Cerebellar cortex (tissue), 1 donor: ENCODE measurements at places on chromosomes 11 and 22.

DNA sequence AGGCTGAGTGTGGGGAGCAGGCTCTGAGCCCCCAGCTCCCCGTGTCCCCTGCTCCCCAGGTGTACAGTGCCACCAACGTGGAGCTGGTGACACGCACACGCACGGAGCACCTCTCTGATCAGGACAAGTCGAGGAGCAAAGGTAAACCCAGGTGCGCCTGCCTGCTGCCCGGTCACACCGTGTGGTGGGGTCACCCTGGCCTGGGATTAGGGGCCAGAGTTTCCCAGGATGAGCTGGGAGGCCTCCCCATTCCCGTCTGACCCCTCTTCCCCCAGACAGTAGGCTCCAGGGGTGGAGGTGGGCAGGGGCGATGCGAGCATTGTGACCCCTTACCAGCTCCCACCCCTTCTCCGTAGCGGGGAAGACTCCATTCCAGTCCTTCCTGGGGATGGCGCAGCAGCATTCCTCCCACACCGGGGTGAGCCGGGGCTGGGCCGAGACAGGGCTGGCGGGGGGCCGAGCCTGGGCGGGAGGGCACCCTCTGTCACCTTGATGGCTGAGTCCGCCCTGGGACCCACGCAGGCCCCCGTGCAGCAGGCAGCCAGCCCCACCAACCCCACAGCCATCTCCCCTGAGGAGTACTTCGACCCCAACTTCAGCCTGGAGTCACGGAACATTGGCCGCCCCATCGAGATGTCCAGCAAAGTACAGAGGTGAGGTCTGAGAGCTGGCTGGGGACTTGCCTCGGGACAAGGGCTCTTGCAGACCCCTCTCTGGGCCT, 3.7 kb upstream of the SSH3 start:
- no peak for DNase-seq

- no peak for DNase-seq
These were observed 12.4 kb upstream of the MUC2 start for GRCh38 chr11:1062075-1062820.

DNA sequence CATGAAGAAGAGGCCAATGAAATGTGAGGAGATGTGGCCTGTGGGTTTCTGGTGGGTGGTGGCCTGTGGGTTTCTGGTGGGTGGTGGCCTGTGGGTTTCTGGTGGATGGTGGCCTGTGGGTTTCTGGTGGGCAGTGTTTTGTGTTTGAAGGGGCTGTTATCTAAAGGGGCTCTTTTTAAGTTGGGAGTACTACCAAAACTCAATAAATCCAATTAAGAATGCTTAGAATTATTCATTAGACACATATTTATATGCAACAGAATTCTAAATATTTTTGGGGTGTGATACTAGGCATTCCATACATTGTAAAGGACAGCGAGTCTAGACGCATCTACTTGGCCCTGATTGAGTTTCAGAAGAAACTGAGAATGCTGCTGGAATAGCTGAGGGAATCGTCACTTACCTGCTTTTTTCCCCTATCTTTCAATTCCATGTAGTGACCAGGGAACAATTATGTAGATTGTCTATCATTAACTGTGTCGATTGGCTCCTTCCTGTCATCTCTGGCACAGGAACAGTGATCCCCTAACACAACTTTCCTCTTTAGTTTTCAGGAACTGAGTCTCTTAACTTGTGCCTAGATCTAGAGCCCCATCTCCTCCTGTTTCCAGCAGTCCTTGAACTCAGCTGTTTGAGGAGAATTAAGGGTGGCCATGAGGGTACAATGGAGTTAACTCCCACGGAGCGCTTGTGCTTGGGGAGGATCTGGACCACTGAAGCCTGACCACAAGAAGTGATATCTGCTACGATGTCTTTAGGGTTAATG, 37.3 kb upstream of the TOP3B start:
- no peak for DNase-seq

GRCh38 chr11:40100781-40101180, 1358.7 kb downstream of the LRRC4C start:
- no peak for DNase-seq

DNA sequence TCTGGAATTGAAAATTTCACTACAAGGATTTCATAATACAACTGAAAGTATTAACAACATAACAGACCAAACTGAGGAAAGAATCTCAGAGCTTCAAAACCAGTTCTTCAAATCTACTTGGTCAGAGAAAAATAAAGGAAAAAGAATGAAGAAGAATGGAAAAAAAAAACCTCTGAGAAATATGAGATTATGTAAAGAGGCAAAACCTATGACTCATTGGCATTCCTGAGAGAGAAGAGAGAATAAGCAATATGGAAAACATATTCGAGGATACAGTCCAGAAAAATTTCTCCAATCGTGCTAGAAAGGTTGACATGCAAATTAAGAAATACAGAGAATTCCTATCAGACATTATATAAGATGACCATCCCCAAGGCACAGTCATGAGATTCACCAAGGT, 23.4 kb upstream of the GPR83 start:
- DNase-seq: no peak

DNA sequence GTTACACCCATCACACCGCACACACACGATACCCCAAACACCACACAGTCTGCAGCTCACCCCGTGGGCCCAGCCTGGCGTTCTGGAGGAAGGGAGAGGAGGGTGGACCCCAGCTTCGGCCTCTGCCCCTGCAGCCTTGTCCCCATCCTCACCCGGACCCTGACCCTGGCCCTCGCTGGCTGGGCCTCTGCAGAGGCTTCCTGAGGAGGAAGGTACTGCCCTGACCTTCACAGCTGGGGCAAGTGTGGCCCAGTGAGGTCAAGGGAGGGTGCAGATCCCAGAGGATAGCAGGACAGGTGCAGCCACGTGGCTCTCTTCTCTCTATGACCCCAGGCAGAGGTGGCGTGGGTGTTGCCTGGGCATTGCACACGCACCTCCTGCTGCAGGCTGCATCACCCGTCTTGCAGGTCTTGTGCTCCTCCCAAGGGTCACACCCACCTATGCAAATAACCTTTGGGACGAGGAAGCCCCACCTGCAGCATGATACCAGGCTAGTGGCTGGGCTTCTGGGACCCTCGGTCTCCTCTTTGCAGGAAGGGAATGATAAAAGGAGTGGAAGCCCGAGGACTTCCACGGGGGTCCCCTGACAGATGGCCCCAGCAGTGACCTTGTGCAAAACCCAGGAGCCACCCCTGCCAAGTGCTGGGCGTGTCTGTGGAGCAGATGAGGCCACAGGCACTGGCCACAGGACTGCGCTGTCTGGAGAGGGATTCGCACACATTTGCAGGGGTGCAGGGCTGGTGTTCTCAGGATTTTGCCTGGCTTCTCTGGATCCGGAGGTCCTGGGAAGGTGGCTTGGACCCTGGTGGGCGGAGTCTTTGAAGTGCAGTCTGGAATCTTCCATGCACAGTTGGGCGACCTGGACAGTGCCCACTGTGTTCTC, 1241.5 kb downstream of the BRD1 start:
- DNase-seq: no peak

DNA sequence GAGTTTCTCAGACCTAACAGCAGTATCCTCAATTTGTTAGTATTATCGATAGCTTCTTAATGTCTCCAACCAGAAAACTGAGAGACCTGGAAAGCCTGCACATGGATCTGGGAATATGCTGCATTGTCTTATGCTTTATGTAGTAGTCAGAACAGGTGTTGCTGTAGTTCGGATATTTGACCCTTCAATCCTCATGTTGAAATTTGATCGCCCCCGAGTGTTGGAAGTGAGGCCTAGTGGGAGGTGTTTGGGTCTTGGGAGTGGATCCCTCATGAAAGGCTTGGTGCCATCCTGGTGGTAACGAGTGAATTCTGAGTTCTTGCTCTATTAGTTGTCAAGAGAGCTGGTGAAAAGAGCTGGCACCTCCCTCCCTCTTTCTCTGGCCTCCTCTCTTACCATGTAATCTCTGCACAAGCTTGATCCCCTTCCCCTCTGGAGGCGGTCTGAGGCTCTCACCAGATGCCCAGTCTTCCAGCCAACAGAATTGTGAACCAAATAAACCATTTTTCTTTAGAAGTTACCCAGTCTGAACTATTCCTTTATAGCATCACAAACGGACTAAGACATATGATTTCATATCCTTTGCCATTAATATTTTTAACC, 227.1 kb downstream of the DDX10 start:
- DNase-seq: no peak

DNA sequence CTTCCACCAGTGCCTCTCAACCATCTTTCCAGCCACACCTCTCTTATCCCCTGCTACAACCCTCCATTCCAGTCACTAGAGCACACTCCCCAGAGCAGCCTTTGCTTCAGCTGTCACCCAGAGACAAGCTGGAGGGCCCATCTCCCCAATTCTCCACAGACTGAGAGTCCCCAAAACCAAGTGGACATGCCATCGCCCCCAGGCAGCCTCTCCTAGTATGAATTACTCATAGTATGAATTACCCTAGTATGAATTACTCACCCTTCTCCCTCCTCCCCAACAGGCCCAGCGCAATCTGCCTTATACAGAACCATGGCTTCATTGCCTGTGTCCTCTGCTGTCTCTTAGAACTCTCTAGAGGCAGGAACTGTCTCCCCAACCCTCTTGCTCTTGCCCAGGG, 24.8 kb downstream of the MYH9 start:
- no peak for DNase-seq

DNA sequence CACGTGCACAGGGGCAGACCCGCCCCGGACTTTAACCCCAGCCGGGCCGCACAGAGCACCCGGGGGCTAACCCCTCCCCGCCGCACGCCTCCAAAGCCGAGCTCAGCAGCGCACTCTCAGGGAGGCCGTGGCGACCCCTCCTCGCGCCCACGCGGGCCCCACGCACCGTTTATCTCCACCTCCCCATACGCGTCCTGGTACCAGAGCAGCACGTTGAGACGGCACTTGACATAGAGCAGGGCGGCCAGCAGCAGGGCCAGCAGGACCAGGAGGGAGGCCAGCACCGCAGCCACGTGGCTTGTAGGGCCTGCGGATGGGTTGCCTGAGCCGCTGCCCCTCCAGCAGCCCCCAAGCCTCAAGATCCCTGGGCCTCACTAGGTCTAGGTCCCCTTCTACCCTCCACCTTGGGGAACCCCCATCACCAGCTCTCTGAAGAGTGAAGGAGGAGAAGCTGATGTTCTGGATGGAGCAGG, 7.1 kb downstream of the SIGIRR start:
- no peak for DNase-seq

- DNase-seq: no peak
These were observed 3.8 kb downstream of the PRPF19 start for GRCh38 chr11:60902625-60903024.

- DNase-seq: no peak
These were observed 96.2 kb downstream of the RDX start for GRCh38 chr11:110200241-110200640.

- DNase-seq: no peak
These were observed 610.0 kb upstream of the CADM1 start for GRCh38 chr11:116114198-116114651.

- DNase-seq: no peak
These were observed 916.2 kb downstream of the METTL15 start for GRCh38 chr11:29024386-29024785.

DNA sequence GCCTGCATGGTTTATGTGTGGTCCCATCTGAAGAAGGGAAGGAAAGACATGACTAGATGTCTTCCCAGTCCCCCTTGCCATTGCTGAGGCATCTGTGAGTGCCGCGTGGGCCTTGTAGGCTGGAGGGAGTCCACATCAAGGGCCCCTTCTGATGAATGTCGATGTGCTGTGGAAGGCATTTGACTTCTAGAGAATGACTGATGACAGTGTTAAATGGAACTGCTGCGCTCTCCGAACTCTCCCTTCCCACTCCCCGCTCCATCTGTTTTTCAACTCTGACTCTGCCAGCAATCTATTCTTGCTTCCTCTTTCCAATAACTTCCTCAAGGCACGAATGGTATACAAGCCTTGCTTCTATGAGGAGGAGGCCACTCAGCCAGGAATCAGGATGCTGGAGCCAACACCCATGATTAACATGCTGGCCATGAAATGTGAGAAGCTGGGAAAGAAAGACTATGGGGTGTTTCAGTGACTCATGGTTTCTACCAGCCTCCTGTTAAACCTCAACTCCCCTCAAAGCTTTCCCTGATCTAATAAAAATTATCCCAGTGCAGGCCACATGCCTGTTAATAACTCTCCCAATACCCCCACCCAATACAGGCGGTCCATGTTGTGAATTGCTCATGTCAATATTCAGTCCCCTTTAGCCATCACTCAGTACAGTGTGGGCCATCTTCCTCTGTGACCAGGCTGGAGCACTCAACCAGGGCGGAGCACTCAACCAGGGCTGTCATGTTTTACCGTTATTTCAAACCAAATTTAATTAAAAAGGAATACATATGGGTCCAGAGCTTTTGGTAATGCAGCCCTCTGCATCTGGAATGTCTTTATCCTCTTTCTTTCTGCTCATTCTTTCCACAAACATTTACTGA, 46.4 kb upstream of the TBCEL start:
- DNase-seq: no peak

DNA sequence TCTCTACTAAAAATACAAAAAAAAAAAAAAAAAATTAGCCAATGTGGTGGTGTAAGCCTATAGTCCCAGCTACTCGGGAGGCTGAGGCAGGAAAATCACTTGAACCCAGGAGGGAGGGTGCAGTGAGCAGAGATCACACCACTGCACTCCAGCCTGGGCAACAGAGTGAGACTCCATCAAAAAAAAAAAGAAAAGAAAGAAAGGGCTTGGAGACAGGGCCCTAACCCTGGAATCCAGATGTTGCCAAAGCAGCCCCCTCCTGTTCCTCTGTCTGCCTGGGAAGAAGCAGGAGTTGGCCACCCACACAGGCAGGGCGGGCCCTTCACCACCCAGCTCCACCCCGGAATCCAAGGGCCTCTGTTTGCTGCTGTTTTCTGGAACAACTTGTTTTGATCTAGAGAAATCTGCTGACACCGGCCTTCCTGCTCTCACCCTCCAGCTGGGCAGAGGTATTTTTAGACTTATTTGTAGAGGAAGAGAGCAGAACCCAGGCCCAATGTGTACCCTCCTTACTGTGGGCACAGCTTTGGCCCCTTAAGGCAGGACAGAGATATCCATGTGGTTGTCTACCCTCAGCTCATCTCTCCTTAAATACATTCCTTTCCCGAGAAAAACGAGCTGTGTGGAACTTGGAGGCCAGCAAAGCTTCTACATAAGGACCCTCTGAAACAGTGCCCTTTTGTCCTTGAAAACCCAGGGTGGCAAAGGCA, 2.7 kb upstream of the NEAT1 start:
- peak; percentile 87 for DNase-seq

GRCh38 chr11:587978-588380, 11.7 kb downstream of the PHRF1 start:
- DNase-seq: no peak

DNA sequence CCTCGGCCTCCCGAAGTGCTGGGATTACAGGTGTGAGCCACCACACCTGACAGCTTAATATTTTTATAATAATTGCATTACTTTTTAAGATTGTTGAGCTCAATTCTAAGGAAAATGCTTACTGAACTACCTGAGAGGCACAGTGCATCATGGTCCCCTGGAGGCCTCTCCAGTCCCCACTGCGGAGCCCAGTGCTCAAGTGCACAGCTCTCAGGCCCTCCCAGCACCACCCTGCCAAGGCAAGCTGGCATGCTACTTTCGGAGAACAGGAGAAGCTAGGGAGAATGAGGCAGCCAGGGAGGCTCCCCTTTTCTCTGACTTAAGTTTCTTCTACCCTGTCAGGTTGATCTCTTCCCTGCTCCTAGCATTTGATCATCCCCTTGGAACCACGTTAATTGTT, 64.2 kb upstream of the CECR2 start:
- DNase-seq: no peak

- no peak for DNase-seq
These were observed 7.9 kb downstream of the NCAM1 start for GRCh38 chr11:112968941-112969713.
